ENCODE measurements at places on chromosomes 7 and 10. TPM values are rescaled to one million over a fixed set of nuclear protein-coding genes. Genes with fewer than 3 reads are reported as not detected.
A peak's percentile ranks its signal among the peaks of the same experiment; 100 is the strongest.

The BTBD16 gene
- total RNA-seq, result 0.11 TPM

The FANK1 gene
- 0.58 TPM for total RNA-seq

The ANKRD7 gene
- 2.4 TPM for total RNA-seq

The AKR1C4 gene
- not detected for total RNA-seq

The C7orf33 gene
- total RNA-seq, result not detected

The GARIN1A gene
- total RNA-seq, result 5.0 TPM

The PRPS1L1 gene
- total RNA-seq, result not detected

The SPDYE16 gene
- total RNA-seq, result not detected

The CALML3 gene
- not detected for total RNA-seq

The SLC16A12 gene
- 5.7 TPM for total RNA-seq

The AP4M1 gene
- 13.9 TPM for total RNA-seq

The TRIL gene
- total RNA-seq, result 2.5 TPM

GRCh38 chr7:27872356-27873275, 132.7 kb downstream of the TAX1BP1 start:
- no peak for DNase-seq

- DNase-seq, result no peak
Observed at GRCh38 chr7:75798770-75799169, 14.8 kb downstream of the CCL24 start.

DNA sequence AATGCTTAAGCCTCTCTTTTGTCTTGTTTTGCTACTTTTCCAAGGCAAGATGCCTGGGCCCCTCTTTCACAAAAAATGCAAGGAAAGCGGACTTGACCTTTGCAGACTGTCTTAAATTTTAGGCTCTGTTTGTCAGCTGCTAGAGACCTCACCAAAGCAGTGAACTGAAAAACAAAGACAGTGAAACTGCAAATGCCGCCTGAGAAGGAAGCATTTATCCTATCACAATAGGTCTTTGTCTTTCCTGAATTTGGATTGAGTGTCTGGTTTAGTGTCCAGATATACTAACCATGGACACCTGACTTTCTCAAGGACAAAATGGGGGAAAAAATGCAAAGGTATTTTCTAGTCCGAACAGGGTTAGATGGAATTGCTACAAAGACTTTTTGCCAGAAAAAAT, 256.9 kb downstream of the INHBA start:
- DNase-seq, result no peak

GRCh38 chr10:93220296-93221170, 146.8 kb downstream of the CYP26A1 start:
- no peak for DNase-seq

- DNase-seq, result no peak
Observed at GRCh38 chr7:40148671-40149070, 13.9 kb downstream of the SUGCT start.

DNA sequence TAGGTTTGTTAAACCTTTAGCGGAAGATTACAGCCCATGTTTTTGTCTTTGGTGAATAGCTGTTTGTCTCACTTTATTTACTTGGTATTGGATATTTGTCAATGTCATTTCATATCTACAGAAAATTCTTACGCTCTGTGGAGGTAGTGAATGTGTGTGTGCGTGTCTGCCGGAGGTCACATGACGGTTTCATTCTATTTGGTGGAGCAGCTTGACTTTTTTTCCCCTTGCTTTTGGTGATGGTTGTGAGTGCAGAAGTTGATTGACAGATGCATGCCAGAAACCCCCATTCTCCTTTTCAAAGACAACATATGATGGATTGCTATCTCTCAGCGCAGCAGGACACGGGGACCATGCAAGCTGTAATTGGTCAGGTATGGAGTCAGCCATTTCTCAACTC, at the start of gene POU6F2:
POU6F2 (plus strand) TSS at position 225 of the 400 bp plus-strand sequence; CDS start at position 270, 45 bp downstream.
- no peak for DNase-seq

DNA sequence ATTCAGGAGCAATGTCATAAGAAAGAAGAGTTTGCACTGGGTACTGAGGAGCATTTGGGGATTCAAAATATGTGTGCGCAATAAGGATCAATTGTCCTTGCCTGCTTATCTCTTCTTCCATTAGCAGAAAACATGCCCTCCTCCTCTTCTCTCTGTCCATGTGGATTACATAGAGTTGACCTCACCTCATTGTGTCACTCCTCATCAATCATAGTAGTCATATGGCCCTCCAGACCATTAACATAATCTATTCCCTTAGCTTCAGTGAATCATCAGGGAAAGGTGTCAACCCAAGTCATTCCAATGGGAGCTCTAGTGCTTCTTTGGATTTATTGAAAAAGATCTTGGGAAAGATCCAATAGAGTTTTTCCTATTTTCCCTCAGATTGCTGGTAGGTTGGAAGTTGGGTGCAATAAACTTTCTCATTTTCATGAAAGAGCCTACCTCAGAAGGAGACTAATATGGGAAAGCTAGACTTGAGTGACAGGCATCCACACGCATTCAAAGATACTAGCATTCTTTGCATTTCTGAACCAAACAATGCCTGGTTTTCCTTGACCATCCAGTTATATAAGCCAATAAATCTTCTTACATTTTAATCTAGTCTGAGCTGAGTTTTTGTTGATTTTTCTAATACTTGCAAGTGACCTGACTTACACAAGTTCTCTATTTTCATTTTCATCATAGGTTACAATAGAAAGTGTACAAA, 71.5 kb upstream of the FAM13C start:
- DNase-seq, result no peak

DNA sequence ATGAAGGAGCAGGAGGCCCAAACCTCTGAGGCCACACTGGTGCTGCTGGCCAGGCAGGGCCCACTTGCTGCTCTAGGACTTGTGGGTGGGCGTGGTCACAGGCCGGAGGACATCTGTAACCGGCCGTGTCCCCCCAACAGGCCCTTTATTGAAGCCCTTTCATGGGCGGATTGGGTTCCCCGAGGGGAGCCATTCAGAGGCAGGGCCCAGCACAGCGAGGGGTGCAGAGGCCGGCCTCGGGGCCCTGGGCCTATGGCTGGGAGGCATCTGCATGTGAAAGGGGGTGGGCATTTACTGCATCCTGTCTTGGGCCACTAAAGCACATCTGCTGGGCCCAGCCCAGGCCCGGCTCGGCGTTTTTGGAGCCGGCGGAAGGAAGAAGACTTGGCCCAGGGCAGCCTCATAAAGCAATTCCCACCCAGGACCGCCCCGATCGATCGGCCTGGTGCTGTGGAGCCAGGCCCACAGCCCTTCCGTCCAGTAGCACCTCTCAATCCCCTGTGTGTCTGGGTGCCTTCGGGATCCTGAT, 8.4 kb downstream of the LHPP start:
- no peak for DNase-seq

GRCh38 chr7:149284343-149284742, 22.3 kb downstream of the ZNF783 start:
- no peak for DNase-seq

GRCh38 chr10:92263396-92263795, 27.5 kb downstream of the CPEB3 start:
- no peak for DNase-seq

GRCh38 chr10:107966826-107967225, 802.3 kb upstream of the SORCS1 start:
- no peak for DNase-seq

- DNase-seq, result no peak
Observed at GRCh38 chr7:139669106-139670061, 108.4 kb downstream of the HIPK2 start.

GRCh38 chr10:84447701-84448400, 119.5 kb downstream of the CCSER2 start:
- DNase-seq, result no peak

DNA sequence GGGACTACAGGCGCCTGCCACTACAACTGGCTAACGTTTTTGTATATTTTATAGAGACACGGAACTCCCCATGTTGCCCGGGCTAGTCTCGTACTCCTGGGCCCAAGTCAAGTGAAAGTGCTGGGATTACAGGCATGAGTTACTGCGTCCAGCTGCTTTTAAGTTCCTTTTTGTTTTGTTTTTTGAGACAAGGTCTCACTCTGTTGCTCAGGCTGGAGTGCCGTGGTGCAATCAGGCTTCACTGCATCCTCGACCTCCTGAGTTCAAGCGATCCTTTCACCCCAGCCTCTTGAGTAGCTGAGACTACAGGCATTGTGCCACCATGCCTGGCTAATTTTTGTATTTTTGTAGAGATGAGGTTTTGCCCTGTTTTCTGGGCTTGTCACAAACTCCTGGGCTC, 155.0 kb downstream of the GALNT17 start:
- no peak for DNase-seq

DNA sequence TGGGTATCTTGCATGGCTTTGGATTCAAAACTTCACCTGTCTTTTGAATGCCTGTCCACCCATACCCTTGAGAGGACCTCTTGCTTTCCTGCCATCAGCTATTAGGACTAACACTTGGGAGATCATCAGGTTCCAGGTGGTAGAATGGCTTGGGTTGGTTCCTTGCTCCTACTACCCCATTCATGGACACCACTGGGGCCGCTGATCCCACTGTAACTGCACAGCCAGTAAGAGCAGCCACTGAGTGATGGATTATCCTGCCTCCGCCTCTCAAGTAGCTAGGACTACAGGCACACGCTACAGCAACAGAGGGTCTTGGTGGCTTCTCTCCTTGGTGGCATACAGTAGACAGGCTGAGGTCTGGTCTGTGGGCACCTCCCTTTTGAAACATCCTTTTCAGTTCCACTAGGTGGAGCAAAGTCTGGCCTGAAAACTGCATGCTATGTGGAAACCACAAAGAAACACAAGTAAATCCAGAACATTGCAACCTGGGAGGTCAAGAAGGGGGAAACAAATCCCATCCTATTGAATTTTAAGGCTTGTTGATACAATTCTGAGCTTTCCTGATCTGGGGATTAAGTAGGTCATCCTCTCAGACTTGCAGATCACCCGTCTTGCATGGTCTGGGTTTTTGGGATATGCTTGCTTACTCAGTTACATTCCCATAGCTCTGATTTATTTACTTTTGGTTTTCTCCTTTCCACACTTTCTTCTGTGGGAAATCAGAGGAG, 9.4 kb downstream of the WBP1L start:
- DNase-seq, result no peak

DNA sequence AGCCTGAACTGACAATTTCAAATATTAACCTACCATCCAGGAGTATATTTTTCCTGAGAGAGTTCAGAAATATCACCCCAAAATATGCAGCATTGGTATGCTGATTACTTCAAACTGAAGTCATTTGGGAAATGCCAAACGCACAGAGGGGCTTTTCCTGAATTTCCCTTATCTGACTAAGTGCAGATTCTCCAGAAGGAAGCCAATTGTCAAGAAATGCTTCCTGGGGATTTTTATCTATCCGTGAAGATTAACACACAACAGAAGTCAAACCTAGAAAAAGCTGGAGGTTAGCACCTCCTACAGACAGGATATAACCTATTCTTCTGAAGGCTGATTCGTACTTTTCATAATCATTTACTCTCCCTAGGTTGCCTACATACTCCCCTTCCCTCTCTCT, 91.0 kb downstream of the AKR1D1 start:
- DNase-seq, result no peak

- no peak for DNase-seq
Observed at GRCh38 chr7:46934198-46934825, 647.6 kb downstream of the TNS3 start.

DNA sequence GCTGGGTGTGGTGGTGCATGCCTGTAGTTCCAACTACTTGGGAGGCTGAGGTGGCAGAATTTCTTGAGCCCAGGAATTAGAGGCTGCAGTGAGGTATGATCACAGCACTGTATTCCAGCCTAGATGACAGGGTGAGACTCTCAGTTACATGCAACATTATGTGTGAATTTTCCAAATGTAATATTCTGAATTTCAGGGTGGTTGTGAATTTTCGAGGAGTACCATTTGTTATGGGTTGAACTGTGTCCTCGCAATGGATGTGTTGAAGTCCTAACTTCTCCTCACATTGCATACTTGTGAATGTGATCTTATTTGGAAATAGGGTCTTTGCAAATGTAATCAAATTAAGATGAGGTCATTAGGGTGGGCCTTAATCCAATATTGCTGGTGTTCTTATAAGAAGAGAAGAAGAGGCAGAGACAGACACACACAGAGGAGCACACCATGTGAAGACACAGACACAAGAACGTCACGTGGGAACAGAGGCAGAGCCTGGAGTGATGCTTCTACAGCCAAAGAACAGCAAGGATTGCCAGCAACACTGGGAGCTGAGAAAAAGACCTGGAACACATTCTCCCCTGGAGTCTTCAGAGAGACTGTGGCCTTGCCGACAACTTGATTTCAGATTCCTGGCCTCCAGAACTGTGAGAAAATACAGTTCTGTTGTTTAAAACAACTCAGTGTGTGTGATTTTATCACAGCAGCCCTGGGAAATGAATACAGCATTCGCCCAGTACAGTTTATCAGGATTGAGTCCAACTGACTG, 91.9 kb downstream of the ZNF783 start:
- no peak for DNase-seq

GRCh38 chr7:108794466-108794865, 224.8 kb downstream of the DNAJB9 start:
- no peak for DNase-seq

DNA sequence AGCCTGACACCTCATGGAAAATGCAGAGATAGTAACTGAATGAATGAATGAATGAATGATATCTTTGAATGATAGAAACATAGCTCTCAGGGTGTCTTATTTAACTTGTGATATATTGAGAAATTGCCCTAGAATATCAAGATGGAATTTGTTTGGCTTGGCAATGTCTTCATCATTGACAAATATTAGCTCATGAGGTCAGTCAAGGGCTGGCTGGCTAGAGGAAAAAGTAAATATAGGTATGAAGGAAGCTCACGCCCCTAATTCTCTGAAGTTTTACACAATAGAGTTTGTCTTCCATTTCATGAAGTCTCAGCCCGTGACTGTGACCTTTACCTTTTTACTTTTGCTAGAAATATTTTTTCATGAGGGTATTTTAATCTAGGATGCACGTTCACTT, 305.2 kb downstream of the ADARB2 start:
- no peak for DNase-seq

GRCh38 chr10:70321897-70322890, 38.4 kb upstream of the NPFFR1 start:
- peak; percentile 20 for DNase-seq

DNA sequence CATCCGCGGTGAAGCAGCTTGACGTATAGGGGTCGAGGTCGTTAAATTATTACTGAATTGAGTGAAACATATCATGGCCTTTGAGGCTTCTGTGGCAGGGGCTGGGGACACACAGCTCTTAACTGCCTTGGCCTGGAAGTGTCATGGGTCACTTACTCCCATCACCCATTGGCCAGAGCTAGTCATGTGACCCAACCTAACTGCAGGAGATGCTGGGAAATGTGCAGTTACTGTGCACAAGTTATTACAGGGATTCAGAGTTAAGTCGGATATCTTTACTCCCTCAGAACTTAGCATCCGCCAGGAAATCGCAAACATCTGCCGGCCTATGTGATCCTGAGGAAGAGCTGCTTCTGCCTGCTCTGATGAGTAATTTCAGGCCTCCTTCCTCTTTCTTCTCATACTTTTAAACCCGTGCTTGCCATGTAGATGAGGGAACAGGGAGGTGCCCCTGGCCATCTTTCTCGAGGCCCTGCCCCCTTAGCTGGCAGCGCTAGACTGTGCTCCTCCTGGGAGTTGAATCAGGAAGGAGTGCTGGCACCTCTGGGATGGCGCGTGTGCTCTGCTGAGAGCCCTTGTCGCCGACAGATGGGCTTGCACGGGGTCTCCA, 203.6 kb downstream of the TCF7L2 start:
- DNase-seq, result peak; percentile 65
